Kidney tubule cell (primary cell): ENCODE measurements at places on chromosomes 3 and 15.

GRCh38 chr3:147582642-147583041 is 173.5 kb downstream of the ZIC1 start:
- DNase-seq: no peak

DNA sequence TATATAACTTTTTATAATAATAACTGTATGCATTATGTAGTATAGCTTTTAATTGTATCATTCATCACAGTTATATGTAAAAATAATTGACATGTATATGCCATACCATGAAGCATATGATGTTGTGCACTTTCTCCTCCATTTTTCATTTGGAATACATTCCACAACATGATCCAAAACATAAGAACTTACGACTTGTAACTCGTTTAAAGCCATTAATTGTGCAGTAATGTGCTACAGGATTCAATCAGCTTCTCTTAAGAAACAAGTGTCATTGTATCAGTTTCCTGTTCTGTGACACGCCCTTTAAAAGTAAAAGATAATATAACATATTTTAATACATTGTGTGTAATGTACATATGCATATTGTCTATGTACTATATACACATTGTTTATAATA is 2.2 kb downstream of the C3orf80 start:
- no peak for DNase-seq

GRCh38 chr3:121175083-121175482 is 267.1 kb downstream of the STXBP5L start:
- no peak for DNase-seq

- no peak for DNase-seq
Observed at GRCh38 chr3:58713715-58714401, 47.3 kb upstream of the FAM3D start.

DNA sequence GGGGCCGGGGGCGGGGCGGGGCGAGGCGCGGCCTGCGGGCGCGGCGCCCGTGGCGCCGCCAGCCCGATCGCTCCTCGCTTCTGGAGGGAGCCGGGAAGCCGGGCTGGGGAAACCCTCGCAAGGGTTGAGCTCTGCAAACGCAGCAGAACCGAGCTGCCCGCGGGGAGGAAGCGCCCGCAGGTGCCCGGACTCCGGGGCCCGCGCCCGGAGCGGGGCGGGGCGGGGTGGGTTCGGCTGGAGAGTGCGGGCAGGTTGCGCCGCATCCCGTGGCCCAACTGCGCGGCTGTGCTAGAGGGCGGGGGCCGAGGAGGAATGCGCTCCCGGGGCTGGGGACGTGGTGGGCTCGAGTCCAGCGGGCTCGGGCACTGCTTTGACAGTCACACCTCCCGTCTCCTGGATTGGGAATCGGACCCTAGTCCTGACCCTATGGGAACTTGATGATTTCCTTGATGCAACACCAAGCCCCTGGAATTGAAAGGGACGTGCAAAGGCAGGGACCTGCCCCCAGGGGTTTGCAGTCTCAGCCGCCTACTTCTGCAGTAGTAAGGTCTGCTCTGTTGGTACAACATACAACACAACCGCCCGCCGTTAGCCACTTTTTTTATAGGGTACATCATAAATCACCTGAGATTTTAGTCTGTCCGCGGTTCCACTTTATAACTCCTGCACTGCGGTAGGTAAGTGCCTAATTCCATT is 34.3 kb downstream of the ZBTB38 start:
- DNase-seq: peak; percentile 34

DNA sequence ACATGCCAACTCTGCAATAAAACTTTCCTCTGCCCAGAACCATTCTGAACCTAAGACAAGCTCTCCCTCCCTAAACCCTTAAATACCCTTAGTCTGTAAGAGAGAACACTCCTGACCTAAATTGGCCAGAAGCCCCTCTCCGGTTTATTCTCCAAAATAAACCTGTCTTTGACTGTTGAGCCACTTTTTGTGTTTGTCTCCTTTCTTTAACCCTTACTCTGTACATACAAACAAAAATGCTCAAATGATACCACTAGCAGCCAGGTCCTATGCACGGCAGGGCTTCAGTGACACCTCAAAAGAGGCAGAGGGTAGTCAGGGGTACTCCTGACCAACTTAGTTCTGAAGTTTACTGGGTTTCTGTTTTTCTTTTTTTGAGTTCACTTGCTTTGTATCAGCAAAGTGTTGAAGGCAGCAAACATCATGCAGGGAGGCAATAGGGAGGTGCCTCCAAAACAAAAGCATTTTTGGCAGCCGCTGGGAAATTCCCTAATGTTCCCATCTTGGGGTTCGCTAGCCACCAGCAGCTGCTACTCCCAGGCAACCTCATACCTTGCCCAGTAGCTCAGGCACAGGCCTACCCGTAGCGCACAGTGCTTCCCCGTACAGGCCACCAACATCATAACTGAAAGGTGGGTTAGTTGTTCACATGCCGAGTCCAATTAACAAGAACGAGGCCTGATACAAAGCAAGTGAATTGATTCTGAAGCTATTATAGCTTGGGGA is 62.9 kb upstream of the GCNT3 start:
- no peak for DNase-seq

DNA sequence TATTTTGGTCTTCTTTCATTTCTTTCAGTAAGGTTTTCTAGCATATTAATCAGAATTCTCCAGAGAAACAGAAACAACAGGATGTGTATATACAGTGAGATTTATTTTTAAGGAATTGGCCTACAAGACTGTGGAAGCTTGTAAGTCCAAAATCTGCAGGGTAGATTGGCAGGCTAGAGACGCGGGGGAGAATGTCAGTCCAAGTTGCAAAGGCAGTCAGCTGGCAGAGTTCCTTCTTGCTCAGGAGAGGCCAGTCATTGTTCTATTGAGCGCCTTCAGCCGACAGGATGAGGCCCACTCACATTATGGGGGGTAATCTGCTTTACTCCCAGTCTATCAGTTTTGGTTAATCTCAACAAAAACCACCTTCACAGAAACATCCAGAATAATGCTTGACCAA is 133.4 kb upstream of the UBE3A start:
- no peak for DNase-seq

DNA sequence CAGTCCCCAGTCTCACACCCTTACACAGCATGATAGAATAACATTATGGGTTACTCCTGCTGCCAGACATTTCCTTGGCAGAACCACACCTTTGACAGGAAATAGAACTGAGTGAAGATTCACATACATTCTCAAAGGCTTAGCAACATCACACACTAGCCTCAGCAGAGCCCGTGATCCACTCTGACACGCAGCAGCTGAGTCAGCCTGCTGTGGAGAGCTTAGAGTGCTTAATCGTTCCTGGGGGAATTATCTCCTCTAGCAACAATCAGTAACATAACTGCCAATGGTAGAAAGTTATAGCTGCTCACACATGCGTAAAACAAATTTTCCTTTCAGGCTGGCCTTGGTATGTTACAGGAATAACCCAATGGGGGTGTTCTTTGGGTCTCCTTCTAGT is 382.1 kb downstream of the GAP43 start:
- DNase-seq: peak; percentile 99

DNA sequence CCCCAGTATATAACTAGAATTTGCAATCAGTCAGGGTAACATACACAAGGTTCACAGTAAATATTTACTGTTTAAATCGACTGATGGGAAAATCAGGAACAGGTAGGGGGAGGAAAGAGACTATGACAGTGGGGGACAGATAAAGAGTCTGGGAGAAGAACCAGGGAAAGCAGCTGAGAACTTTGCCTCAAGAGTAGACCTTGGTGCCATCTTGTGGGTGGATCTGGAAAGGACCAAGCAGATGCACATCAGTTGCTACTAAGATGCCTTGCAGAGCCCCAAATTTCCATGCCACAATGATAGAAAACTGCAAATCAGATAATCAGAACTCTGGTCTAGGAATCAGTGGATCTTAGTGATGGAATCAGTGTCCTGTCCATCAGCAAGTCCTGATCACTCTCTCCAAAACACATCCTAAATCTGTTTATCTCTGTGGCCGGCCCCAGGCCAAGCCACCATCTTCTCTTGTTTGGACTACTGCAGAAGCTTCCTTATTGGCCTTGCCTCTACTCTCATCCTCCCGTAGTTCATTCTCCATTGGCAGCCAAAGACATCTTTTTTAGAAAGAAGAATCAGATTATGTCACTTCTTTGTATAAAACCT is 62.7 kb downstream of the PDE8A start:
- DNase-seq: peak; percentile 62

DNA sequence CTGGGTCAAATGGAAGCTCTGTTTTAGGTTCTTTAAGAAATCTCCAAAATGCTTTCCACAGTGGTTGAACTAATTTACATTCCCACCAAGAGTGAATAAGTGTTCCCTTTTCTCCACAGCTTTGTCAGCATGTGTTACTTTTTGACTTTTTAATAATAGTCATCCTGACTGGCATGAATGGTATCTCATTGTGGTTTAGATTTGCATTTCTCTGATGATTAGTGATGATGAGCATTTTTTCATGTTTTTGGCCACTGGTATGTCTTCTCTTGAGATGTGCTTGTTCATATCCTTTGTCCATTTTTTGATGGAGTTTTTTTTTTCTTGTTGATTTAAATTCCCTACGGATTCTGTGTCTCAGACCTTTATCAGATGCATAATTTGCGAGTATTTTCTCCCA is 745.0 kb upstream of the BCHE start:
- peak; percentile 80 for DNase-seq

DNA sequence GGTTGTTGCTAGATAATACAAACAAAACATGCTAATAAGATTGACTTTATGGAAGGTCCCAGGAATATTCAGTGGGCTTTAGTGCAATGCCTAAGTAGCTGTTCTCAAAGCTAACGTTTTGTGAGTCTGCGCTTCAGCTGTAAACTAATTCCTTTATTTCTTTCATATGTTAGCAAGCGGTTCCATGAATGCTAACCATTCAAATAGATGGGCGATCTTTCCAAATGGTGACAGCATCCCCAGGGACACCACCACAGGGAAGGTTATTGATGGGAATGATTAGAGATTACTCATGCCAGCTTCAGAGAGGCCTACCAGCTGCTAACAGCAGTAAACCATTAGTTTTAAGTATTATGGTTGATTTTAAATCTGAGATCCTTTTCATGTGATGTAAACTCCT is 405.7 kb upstream of the MCTP2 start:
- no peak for DNase-seq

- no peak for DNase-seq
Observed at GRCh38 chr15:62244762-62245161, 79.7 kb upstream of the C2CD4B start.

DNA sequence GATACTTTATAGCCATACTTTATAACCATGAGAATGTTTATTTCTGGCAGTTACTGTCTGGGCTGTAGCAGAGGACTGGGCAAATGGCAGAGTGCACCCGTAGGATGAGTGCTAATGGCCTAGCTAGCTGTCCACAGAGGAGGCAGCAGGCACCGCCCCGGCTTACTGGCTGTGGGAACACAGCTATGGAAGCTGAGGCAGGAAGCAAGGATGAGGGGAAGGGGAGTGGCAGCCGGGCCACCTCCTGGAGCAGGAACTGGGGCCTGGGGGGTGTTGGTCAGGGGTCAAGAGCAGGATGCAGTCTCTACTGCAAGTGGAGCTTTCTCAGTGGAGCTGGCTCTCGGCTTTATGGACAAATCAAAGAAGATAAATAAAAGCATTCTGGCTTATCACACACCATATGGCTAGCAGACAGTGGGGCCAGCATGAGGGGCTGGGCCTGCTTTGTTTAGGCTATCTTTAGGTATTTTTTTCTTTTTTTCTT is 316.8 kb upstream of the CTDSPL start:
- no peak for DNase-seq

DNA sequence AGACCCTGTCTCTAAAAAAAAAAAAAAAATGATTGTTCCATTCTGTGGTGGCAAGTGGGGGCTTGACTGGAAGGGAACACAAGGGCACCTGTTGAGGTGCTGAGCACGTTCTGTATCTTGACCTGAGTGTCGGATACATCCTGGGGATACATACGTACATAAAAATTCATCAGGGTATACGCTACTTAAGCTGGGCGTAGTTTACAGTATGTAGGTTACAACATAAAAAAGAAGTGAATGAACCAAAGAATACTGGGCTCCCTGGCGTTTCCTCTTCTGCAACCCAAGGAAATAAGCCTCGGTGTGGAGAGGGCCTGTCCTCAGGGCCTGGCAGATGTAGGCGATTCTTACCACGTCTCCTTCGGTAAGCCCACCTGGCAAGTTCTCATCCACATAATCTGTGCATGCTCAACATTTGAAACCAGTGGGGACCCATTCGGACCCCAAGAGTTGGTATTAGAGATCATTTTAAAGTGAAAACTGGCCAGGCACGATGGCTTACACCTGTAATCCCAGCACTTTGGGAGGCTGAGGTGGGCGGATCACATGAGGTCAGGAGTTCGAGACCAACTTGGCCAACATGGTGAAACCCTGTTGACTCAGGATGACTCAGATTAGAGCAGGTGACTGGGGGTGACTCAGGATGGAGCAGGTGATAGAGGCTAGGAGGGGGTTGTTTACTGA is 5.1 kb upstream of the MUC20 start:
- peak; percentile 91 for DNase-seq

DNA sequence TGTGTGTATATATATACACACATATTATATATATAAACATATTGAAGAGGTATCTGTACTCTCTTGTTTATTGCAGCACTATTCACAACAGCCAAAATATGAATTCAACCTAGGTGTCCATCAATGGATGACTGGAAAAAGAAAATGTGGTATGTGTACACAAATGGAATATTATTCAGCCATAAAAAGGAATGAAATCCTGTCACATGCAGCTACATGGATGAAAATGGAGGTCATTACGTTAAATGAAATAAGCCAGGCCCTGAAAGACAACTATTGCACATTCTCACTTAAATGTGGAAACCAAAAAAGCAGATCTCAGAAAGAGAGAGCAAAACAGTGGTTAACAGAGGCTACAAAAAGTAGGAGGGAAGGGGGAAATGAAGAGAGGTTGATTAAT is 49.5 kb downstream of the CEP70 start:
- DNase-seq: no peak

- DNase-seq: no peak
Observed at GRCh38 chr15:95162069-95162468, 930.7 kb downstream of the MCTP2 start.

GRCh38 chr15:84840255-84840654 is 23.1 kb downstream of the ALPK3 start:
- DNase-seq: no peak

DNA sequence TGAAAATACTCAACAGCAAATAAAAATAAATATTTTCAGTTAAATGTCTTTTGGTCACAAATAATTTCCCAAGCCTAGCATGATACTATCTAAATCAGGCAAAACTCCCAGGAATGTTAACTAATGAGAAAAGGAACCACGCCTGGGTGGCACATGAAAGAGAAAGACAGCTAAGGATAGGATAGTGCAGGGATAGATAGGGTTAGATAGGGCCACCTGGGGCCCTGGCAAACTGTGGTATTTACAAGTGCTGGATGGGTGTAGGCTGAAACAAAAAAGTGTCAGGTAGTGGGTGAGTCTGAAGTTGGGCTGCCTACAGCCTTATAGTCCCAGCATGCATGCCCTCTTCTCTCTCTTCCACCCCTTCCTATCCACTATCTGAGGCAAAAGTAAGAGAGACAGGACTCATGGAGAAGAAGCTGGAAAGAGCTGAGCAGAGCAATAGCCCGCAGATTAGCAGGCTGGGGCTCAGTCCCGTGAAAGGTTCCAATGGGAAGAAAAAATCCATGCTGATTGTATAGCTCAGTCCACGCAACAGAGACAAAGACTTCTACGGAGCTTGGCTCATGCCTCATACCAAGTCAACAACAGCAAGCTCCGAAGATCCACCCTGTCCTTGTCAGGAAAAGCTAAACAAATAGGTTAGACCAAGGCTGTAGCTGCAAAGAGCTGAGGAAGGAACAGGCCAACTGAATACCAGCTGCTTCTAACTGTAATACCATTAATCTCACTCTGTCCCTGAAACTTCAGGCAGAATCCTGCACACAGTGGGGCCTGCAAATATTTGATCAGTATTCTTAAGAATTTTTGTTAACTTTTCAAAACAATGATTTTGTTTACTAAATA is 342.1 kb upstream of the ATP11B start:
- peak; percentile 14 for DNase-seq
